ENCODE measurements at places on chromosomes 4 and X. TPM values are rescaled to one million over a fixed set of nuclear protein-coding genes. Genes with fewer than 3 reads are reported as not detected.

DNA sequence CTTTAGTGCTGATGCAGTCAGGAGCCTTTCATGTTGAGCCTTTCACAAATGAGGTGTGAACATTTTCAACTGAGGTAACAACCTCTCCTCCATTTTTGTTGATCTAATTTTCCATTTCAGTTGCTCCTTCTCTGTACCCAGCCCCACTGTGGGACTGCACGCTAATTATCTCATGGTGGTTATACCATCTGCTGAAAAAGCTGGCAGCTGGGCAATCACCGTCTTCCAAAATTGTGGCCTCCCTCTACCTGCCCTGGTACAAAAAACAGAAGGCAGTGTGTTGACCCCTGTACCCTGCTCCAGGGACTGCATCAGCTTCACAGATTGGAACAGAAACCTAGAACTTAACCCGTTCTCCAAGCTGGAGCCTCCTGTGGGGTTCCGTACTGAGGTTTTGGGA, 72.4 kb upstream of the LONRF3 start:
- ATAC-seq, result no peak

GRCh38 chr4:61911313-61911756, 711.2 kb downstream of the ADGRL3 start:
- no peak for ATAC-seq

DNA sequence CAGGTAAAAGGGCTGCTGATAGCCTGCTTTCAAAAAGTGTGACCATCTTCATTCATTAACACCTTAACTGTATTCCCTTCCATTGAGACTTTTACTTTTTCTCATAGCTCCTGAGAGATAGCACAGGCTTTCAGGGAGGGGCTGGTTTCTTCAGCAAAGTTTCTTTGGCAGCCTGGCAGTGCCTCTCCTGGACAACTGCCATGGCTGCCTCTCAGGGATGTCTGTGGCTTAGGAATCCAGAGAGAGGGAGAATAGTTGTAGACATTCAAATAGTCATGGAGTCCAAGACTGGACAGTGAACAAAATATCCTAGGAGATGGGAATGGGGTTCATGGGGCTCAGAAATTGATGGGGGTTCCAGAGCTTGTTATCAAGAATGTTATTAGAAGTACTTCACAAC, 81.1 kb downstream of the FAM47B start:
- ATAC-seq, result no peak

DNA sequence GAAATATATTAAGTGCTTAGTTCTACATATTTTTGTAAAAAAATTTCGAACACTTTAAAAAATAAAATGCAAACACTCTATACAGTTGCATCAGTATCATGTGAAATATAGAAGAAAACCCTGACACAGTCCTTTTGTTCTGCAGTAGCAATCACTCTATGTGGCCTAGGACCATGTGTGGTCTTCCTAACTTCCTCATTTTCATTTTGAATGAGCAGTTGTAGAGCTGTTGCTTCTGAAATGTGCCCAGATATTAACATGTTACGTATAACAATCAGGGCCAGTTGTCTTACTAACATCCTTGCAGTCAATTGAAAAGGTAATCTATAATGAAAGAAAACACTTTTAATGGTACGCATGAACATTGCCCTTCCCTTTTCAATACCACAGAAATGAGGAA, 107.9 kb downstream of the ZNF827 start:
- no peak for ATAC-seq

GRCh38 chr4:186881521-186882220, 158.0 kb upstream of the FAT1 start:
- no peak for ATAC-seq

GRCh38 chrX:39442332-39442731, 641.1 kb downstream of the MID1IP1 start:
- no peak for ATAC-seq

DNA sequence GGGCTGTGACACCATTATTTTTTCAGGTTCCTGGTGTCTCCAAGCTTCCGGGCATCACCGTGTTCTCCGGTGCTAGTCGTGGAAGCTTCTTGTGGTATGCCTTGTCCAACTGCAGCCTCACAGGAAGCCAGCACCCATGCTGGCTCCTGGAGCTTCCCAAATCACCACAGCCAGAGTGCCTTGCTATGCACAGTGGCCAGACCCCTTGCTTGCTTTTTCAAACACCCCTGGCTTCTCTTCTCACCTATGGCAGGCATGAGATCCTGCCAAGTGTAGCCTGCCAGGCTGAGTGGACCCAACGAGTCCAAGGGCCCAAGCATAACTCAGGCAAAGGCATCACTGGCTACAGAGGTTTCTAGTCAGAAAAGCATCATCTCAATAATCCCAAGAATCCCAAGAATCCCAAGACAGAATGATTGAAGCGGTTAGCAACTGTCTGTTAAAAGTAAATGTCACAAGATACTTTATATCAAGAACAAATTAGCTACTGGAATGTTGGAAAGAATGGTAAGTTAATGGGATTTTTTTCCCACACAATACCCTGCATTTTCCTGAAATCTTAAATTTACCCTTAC, 1522.9 kb downstream of the PCDH18 start:
- no peak for ATAC-seq

DNA sequence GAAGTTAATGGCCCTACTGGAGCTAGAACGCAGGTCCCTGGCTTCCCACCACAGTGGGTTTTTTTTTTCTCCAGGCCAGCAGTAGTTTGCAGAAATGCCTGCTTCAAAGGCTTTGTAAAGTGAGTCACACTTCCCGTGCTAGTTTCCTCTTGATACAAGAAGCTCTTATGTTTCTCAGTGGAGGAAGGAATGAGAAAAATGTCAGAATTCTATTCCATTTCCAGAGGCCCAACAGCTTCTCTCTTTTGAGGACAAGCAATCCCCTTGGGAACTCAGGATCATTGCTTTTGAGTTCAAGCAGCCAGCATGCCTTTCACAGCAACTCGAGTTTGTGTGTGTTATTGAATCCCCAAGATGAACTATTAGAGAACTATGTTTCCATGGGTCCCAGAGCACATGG, 134.3 kb downstream of the GUCY2F start:
- no peak for ATAC-seq

GRCh38 chr4:172207258-172207657, 394.1 kb downstream of the GALNTL6 start:
- ATAC-seq, result no peak

The F8 gene
- total RNA-seq, result 7.9 TPM

The CORIN gene
- total RNA-seq, result 0.26 TPM

The PF4V1 gene
- not detected for total RNA-seq

Measured in activated T-helper 17 cell treated with anti-CD3 and anti-CD28 coated beads, Interleukin-2, amount 50 U/mL, for 72 hours (primary cell).